ENCODE measurements at places on chromosomes 2 and 18. TPM values are rescaled to one million over a fixed set of nuclear protein-coding genes. Genes with fewer than 3 reads are reported as not detected.

DNA sequence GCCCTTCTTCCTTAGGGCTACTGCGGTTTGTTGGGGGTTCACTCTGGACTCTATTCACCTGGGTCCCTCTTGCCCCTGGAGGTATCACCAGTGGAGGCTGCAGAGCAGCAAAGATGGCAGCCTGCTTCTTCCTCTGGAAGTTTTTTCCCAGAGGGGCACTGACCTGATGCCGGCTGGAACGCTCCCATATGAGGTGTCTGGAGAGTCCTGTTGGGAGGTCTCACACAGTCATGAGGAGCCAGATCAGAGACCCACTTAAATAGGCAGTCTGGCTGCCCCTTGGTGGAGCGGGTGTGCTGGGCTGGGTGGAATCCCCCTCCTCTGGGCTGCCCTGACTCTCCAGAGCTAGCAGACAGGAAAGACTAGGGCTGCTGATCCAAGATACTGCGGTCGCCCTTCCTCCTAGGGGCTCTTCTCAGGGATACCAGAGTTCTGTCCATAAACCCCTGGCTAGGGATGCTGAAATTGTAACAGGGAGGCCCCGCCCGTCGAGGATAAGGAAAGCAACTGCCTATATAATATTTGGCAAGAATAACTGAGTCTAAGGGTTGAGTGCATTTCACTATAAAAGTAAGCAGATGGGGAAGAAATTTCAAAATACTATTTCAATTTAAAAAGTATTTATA is 140.7 kb downstream of the NOL4 start:
- no peak for DNase-seq

GRCh38 chr2:191839918-191840804 is 6.7 kb downstream of the CAVIN2 start:
- no peak for DNase-seq

The MYO3B gene
- not detected for total RNA-seq

- no peak for DNase-seq
These were observed 86.7 kb upstream of the UBE2E3 start for GRCh38 chr2:180893752-180894151.

GRCh38 chr2:133143645-133144044 is 424.6 kb downstream of the NCKAP5 start:
- DNase-seq: no peak

DNA sequence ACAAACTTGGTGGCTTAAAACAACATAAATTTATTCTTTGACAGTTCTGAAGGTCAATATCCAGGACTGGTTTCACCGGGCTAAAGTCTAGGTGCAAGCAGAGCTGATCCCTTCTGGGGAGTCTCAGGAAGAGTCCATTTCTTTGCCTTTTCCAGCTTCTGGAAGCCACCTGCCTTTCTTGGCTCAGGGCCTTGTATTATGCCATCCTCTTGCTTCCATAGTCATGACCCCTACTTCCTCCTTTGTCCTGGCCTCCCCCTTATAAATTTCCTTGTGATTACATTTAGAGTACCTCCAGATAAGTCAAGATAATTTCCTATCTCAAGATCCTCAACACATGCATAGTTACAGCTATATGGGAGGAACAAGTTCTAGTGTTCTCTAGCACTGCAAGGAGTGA is 1089.5 kb downstream of the LRP1B start:
- DNase-seq: no peak

DNA sequence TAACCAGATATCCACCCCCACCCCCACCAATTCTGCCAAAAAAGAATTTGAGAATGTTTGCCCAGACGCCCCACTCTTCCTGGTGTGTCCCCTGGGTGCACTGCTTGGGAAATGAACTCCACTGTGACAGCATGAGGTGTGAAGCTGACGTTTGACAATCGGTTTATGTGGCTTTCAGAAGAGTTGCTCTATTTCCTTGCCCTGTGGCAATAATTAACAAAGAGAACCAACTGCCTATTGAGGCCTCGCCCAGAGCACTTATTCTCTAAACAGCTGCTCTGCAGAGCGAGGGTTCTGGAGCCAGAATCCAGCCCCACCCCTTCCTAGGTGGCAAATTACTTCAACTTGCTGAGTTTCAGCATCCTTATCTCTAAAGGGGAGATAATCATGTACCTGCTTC is 115.8 kb upstream of the SIX3 start:
- no peak for DNase-seq

- no peak for DNase-seq
These were observed 355.4 kb downstream of the KIAA1328 start for GRCh38 chr18:37184209-37184868.

GRCh38 chr2:6783238-6783614 is 82.5 kb downstream of the CMPK2 start:
- no peak for DNase-seq

Data from Daoy (cell line).